ENCODE measurements at places on chromosomes 5 and 9. TPM values are rescaled to one million over a fixed set of nuclear protein-coding genes. Genes with fewer than 3 reads are reported as not detected.

GRCh38 chr9:34252670-34253459 is 74.0 kb downstream of the UBAP1 start:
- peak; percentile 86 for DNase-seq

- no peak for DNase-seq
These were observed 1.0 kb downstream of the IL7R start for GRCh38 chr5:35857606-35858205.

DNA sequence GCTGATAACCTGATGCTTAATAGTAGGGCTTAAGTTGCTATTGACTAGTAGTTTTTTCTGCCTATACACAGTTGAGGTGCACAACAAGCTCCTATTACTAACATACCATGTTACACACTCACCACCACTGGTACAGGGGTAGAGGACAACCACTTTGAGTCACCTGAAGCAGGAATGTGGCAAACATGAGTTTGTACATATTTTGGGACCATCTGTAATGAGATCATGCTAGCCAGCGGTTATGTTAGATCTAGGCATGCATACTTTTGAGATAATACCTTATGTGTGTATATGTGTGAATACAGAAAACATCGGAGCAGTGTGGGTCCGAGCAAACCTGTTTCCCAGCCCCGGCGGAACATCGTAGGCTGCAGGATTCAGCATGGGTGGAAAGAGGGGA is 72.8 kb upstream of the NXNL2 start:
- DNase-seq: no peak

DNA sequence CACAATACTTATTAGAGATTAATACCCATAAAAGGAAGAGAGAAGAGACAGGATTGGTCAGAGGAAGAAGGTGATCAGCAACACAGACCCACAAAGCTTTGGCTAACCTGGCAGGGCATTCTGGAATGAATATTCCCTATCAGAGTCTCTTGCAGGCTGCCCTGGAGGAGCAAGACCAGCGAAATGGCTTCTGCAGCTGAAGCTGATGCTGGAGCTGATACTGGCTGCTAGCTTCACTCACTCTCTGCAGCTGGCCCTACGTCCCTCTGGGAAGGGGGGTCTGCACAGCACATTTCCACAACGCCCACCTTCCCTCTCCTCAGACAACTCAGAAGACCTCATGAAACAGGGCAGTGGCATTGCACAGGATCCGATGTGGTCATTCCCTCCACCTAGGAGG is 169.9 kb upstream of the EFNA5 start:
- no peak for DNase-seq

DNA sequence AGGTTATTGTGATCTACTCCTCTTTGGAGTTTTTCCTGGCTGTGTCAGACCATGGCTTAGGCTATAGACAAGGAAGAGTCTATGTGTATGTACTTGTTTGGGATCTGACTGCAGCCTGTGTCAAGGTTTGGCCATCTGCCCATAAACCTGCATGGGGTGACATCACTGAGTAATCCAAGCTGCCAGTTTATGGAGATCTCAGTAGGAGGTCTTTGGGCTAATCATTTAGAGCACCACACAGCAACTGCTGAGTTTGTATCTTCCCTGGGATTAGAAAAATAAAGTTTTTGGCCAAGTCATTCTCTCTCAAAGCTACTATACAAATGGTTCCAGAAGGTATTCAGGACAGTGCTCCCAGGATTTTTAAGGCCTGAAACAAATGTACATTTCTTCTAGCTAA is 65.5 kb upstream of the HSPB3 start:
- no peak for DNase-seq

DNA sequence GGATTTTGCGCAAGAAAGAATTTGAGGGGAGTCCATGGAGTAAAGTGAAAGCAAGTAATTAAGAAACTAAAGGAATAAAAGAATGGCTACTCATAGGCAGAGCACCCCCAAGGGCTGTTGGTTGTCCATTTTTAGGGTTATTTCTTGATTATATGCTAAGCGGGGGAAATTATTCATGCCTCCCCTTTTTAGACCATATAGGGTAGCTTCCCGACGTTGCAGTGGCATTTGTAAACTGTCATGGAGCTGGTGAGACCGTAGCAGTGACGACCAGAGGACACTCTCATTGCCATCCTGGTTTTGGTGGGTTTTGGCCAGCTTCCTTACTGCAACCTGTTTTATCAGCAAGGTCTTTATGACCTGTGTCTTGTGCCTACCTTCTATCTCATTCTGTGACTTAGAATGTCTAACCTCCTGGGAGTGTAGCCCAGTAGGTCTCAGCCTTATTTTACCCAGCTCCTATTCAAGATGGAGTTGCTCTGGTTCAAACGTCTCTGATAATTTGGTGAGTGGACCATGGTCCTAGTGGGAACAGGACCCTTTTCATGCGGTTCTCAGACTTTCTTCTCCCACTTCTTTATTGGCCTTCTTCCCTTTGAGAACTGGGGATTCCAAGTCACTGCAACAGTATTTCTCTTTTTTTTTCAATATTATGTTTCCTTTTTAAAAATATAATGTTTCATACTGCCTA is 1.3 kb upstream of the ERAP1 start:
- no peak for DNase-seq

- DNase-seq: no peak
These were observed at the start of gene DRD1 for GRCh38 chr5:175444060-175444904. TSS of gene DRD1 (minus strand) at chr5:175444182. CDS start at chr5:175443099, 1,083 bp downstream.

DNA sequence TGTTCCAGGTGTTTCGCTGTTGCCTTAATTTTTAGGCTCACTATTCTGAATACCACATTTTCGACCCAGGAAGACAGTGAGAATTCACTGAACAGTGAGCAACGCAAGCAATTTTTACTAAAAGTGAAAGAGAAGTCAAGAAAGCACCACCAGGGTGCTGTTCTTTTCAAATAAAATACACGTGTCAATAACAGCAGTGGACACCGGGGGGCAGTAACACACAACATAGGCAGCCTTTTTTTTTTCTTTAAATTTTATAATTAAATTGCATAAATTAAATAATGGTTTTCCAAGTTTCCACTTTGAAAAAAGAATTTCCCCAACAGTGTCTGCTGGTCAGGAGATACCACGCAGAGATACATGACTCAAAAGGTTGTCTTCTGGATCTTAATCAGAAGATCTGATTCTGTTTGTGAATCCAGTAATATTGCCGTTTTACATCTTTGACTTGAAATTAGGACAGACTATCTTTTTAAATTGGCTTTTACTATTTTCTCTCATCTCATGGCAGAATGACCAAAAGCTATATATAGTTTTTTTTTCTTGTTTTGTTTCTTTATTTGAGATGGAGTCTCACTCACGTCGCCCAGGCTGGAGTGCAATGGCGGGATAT is 47.1 kb upstream of the SH3GL2 start:
- DNase-seq: no peak

DNA sequence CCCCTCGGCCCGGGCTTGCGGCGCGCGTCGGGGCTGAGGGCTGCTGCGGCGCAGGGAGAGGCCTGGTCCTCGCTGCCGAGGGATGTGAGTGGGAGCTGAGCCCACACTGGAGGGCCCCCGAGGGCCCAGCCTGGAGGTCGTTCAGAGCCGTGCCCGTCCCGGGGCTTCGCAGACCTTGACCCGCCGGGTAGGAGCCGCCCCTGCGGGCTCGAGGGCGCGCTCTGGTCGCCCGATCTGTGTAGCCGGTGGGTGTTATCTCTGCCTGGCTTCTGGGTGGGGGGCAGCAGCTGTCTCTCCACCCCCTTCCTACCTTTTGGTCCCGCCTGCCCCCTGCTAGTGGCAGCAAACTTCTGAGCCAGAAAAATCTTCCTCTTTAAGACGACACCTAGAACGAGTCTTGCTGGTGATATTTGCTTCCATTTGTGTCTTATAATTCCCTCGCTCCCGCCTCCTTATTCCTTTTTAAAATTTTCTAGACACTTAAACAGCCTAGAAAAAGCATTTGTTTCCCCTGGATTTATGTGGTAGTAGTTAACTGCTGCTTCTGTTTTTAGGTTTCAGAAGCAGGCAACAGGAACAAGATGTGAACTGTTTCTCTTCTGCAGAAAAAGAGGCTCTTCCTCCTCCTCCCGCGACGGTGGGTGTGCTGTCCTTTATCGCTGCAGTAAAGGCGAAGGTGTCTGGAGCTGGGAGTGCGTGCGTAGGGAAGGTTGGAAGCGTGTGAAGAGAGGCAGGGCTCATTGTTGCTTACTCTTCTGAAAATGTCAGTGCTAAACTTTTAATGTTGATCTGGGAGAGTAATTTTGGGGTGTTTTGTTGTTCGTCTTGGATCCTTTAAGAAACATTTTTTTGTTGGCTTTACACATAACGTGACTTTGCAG is 554 bp downstream of the JAK2 start:
- peak; percentile 79 for DNase-seq

DNA sequence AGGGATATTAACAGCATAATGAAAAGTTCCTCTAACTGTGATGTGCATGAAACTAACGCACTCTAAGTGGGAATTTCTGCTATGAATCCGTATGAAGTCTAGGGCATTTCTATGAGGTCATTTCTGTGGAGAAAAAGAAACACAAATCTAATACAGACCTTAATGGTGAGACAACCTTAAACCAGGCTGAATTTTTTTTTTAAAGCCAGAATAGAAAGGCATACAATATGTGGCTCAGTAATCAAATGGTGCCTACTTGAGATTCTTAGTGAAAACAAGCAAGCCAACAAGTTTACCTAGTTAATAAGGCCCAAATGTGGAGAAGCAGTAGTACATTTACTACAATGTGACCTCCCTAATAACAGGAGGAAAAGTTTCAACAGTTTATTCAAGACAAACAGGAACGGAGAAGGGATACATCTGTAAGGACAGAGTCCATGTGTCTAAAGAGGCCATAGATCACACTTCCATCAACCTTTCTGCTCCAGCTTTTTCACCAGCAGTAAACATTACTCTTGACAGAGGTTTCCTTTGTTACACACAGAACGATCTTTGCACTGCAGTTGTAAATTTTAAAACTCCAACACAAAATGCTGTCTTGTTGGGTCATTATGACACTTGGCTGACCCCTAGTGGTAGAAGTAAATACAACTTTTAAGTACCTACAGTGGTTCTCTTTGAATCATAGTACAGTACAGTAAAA is 26.2 kb downstream of the CARNMT1 start:
- no peak for DNase-seq

- peak; percentile 84 for DNase-seq
These were observed 155.5 kb upstream of the NMUR2 start for GRCh38 chr5:152560512-152561137.

DNA sequence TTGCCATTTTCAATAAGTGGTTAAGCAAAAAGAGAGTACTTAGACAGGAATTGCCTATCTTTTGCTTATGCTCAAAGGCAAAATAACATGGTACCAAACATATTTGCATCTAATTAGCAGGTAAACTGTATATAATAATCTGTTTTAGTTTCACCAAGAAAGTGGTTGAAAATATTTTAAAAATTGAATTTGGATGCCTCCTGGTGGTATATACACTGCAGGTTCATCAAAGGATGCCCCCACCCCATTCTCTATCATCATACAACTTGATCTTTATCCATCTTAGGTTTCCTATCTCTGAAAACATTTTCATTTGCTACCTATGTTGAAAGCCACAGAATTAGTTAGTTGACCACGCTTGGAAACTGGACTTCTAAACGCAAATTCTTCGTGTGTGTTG is 47.0 kb upstream of the MROH2B start:
- DNase-seq: no peak

GRCh38 chr9:129402371-129402739 is 218.5 kb downstream of the C9orf50 start:
- no peak for DNase-seq

DNA sequence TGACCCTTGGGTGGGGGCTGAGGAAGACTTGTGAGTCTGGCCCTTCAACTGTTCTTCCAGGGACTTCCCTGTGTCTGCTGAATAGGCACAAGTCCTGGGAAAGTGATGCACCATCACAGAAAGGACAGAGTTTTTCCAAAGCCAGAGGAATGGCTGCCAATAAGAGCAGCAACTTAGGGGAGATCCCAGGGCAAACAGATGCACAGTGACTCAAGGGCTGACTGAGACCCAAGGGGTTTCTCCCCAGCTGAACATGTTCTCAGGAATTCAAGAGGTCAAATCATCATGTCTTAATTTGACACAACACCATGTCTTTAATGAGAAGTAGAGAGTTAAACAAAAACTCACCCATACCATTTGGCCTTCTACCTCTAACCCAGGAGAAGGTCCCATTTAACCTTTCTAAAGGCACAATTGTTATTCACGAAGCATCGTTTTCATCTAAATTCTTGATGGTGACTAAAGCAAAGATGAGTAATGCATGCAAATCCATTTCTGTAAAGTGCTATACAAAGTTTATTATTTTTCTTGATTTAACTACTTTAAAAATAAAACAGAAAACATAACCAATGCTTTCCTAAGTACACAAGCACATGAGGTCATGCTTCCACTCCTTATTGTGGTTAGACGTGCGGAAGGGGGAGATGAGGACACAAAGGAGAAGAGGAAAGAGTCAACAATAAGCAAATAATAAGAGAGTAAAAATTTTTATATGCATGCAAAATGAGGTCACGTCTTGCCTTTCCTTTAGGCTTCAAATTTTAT is 324.1 kb downstream of the PLK2 start:
- no peak for DNase-seq

DNA sequence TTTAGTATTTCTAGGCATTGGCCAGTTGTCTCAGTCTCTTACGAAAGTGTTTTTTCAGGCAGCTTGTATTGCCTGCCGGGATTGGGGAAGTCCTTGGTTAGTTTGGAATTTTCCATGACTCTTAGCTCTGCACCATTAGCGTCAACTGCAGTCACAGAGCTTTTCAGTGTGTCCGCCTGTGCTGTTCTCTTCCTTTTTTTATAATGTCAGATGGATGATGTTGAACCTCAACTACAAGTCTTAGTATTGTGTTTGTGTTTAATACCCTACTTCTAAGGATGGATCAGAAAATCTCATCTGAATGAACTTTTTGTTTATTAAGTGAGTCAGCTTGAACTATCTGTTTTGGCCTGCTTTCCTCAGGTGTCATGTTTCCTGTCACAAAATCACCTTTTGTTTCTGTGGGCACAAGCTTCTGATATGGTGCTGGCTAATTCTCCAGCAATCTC is 33.1 kb downstream of the ATP6V0E1 start:
- no peak for DNase-seq

GRCh38 chr9:70228118-70228517 is 30.7 kb upstream of the SMC5 start:
- no peak for DNase-seq

GRCh38 chr5:175681045-175681967 is 23.4 kb downstream of the HRH2 start:
- peak; percentile 46 for DNase-seq

GRCh38 chr9:127793093-127793708 is 7.4 kb downstream of the CDK9 start:
- DNase-seq: no peak

The GLE1 gene
- total RNA-seq: 15.5 TPM

The PCDHB8 gene
- total RNA-seq: 2.3 TPM

The SNAPC4 gene
- total RNA-seq: 4.9 TPM

The C5orf52 gene
- total RNA-seq: not detected

The MARCHF3 gene
- total RNA-seq: 14.1 TPM

The TTC16 gene
- 0.14 TPM for total RNA-seq

The NDUFS6 gene
- 25.4 TPM for total RNA-seq

Measured in posterior vena cava (tissue), 2 donors.